ENCODE measurements at places on chromosomes 2 and 18.

DNA sequence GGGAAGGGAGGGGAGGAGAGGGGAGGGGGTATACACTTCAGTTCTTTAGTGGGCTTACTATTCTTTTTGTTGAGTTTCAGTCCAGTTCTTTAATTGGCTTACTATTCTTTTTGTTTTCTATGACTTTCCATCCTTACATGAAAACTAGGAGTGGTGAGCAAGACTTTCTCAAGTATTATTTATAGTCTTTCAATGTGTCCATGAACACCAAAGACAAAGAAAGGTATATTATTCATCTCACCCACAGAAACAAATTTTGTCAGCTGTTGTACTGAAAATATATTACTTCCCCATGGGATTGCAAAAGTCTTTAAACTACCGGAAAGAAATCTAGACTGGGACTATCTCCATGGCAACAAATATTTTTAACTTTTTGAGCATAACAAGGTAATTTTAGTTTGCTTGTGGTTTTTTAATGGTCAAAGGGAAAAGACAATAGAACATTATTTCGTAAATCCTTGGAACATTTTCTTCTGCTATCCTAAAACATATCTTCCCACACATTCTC lies 17.6 kb downstream of the ADAM17 start:
- no peak for DNase-seq

GRCh38 chr2:71070294-71071093 lies 2.0 kb downstream of the NAGK start:
- DNase-seq: no peak

DNA sequence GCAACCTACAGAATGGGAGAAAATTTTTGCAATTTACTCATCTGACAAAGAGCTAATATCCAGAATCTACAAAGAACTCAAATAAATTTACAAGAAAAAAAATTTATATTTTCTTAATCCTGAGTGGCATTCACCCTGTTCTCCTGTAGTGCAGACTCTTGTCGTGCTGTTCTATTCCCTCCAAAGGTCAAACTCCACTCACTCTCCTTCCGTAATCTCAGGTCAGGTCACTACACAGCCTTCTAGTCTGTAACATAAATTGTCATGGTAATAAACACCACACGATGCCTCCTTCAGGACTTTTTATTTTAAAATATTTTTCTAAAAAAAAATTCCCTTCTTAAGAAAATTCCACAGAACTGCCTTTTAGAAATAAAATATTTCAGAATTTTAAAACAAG lies 417.9 kb upstream of the GCFC2 start:
- no peak for DNase-seq

- no peak for DNase-seq
These were observed 32.7 kb downstream of the GLI2 start for GRCh38 chr2:120768112-120769048.

DNA sequence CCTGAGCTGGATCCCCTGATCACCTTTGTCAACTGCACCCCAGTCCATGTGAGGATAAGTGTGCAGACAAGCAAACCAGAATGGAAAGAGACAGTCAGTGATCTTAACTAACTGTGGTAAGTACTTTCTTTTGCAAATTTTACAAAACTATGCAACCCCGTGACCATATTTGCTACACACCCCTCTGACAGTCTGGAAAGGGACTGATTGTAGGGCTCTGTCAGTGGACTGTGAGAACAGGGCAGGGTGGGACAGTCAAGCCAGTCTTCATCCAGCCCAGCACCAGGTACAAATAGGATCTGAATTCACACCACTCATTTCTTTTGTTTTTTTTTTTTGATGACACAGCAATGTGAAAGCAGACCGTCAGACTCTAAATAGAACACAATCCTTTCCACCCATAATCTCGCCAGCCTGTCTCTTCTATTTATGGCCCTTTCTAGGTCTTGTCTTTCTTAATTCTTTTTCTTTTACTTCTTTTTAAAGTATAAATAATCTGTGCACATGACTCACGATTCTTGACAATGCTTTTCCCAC lies 165.6 kb downstream of the ARL6IP6 start:
- DNase-seq: no peak
